Activated T-helper 1 cell treated with anti-CD3 and anti-CD28 coated beads, Interleukin-12 subunit alpha, Interleukin-12 subunit beta, Interleukin-2, Interleukin-4 antibody, amounts not matched to agents 30 ng/mL and 10 ng/mL and 1 ng/mL, durations not matched to agents 14 hours and 24 hours and 36 hours (primary cell): ENCODE measurements at places on chromosomes 12 and 14.

DNA sequence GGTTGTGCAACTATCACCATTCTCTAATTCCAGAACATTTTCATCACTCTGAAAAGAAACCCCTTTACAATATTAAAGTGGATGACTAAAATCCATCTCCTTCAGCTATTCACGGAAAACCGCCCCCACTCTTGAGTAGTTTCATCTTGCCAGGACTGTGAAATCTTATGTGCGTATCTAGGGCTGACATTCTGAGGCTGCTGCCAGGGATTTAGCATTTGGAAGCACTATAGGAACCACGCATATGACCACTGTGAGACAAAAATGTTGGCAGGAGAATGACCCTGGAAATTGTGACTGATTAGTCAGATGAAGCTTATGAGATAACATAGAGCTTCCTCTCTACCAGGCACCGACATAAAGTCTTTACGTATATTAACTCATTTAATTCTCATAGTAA is 305.2 kb upstream of the PDE3A start:
- DNase-seq, result no peak
- no peak overlapping the region for H3K27ac ChIP-seq
- H3K36me3 ChIP-seq, result no peaks in the 10 kb centered on the region
- H3K4me3 ChIP-seq, result no peak overlapping the region
- H3K4me1 ChIP-seq, result no peaks in the 10 kb centered on the region

GRCh38 chr12:107320033-107320928 is 226.9 kb upstream of the CRY1 start:
- peaks cover 52% of the 10 kb centered on the region for H3K4me1 ChIP-seq
- DNase-seq, result peak; percentile 83
- no peaks in the 10 kb centered on the region for H3K27me3 ChIP-seq
- H3K27ac ChIP-seq, result peak overlapping the region; percentile 92

DNA sequence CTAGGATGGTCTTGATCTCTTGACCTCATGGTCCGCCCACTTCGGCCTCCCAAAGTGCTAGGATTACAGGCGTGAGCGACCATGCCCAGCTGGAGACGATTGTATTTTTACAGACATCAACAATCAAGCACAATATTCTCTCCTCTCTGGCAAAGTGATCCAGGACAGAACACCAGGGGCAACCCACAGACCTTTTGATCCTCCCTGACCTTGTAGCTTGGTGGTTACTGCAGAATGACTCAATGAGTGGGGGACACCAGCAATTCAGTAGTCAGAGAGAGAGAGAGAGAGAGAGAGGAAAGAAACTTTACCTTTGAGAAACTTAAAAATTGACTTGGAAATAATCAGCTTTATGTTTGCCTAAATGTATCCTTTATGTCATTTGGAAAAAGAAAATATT is 51.2 kb downstream of the DRAM1 start:
- no peak for DNase-seq
- H3K4me3 ChIP-seq, result no peak overlapping the region
- H3K27ac ChIP-seq, result no peak overlapping the region

DNA sequence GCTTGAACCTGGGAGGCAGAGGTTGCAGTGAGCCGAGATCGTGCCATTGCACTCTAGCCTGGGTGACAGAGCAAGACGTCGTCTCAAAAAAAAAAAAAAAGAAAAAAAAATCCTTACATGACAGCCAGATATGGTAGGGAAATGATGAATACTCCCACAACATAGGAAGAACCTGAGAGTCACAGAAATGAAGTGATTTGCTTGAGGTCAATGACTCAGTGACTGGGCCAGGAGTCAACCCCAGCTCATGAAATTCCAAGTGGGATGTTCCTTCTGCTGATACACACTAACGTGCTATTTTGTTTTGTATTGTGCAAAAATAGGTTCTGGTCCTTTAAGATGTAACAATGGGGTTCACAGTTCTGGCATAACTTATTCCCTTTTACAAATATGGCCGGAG is 9.0 kb downstream of the RHOF start:
- H3K27ac ChIP-seq, result peak overlapping the region; percentile 69
- H3K4me1 ChIP-seq, result peaks cover 71% of the 10 kb centered on the region

DNA sequence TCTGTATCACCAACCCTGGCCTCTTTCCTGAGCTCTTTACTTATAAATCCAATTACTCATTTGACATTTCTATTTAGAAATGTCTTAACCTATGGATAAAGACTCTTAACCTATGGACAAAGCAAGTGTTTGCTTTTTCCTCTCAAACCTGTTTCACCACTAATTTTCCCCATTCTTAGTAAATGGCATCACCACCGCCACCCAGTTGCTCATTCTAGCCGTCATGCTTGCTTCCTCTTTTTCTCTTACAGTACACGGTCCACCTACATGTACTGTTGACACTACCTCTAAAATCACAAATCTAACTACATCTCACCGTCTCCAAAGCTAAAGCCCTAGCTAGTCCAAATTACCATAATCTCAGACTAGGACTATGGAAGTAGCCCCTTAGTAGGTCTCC is 60.0 kb downstream of the CAPS2 start:
- no peaks in the 10 kb centered on the region for H3K36me3 ChIP-seq
- H3K27ac ChIP-seq, result no peak overlapping the region
- H3K4me1 ChIP-seq, result no peaks in the 10 kb centered on the region

DNA sequence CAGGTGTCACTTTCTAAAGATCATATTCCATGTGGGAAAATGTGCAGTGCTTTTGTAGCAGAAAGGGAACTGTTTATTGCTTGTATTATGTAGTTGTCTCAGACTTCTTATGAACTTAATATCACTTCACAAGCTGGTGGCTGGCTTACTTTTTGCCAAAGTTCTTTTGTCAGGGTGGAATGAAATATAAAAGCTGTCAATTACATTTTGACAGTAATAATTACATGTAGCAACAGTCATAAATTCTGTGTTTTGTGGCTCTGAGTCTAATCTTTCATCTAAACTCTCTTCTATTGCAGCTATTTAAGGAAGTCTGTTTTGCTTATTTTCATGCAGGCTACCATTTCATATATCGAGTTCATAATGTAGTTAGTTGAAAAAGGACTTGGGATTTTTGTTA is 106.6 kb downstream of the OTOGL start:
- no peaks in the 10 kb centered on the region for H3K4me1 ChIP-seq
- no peak overlapping the region for H3K27ac ChIP-seq
- no peak for DNase-seq
- peaks cover 14% of the 10 kb centered on the region for H3K27me3 ChIP-seq

DNA sequence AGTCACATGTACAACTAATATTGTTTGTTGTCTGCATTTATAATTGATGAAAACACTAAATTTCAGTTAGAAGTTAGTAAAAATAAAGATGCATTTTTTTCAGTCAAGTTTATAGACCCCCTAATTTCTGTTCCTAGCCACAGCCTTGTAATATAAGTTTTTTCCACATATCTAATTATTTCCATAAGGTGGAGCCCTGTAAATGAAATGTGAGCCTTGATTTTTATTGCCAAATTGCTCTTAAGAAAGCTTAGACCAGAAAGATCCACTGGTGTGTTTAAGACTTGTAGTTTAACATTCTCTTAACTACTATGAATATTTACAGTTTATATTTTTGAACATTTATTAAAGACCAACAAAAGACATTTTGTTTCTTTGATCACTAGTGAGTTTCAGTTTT is 322.1 kb upstream of the RGS6 start:
- no peak overlapping the region for H3K4me3 ChIP-seq
- no peak overlapping the region for H3K27ac ChIP-seq
- no peaks in the 10 kb centered on the region for H3K27me3 ChIP-seq

- H3K4me3 ChIP-seq, result no peak overlapping the region
- no peak for DNase-seq
- peaks cover 1% of the 10 kb centered on the region for H3K27me3 ChIP-seq
- H3K27ac ChIP-seq, result no peak overlapping the region
- H3K4me1 ChIP-seq, result peaks cover 54% of the 10 kb centered on the region
Observed at GRCh38 chr12:68495336-68496070, 115.2 kb upstream of the RAP1B start.
